ENCODE measurements at places on chromosomes 2 and 18. TPM values are rescaled to one million over a fixed set of nuclear protein-coding genes. Genes with fewer than 3 reads are reported as not detected.

- H3K36me3 ChIP-seq, result no peaks in the 10 kb centered on the region
- H3K4me3 ChIP-seq, result no peak overlapping the region
- H3K4me1 ChIP-seq, result peaks cover 69% of the 10 kb centered on the region
Measured at GRCh38 chr18:45104049-45104395, 423.3 kb downstream of the SETBP1 start.

The CXCR4 gene
- 204 TPM for total RNA-seq

DNA sequence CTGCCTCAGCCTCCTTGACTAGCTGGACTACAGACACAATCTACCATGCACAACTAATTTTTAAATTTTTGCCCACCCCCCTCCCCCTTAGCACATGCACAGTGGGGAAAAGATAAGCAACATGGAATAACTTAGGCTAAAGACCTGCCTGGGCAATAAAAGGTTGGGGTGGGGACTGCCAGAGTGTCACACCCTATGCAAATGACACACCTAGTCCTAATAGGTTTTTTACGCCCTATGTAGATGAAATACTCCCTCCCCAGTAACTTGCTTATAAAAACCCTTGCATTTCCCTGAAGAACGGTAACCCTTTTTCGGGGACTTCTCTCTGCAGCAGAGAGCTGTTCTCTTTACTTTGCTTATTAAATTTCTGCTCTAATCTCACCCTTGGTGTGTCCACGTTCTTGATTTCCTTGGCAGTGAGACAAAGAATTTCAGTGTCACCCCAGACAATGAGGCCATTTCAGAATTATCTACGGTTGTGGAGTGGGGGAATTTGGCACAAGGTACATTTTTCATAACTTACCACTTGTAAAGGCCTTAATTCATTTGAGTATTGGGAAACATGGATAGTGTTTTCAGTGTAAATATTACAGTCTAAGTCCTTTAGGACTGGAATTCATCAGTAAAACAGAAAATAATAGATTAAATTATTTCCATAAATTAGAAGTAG is 109.2 kb downstream of the NOL4 start:
- no peaks in the 10 kb centered on the region for H3K4me1 ChIP-seq
- no peak overlapping the region for H3K4me3 ChIP-seq
- no peaks in the 10 kb centered on the region for H3K27me3 ChIP-seq
- H3K36me3 ChIP-seq, result no peaks in the 10 kb centered on the region
- no peak for DNase-seq
- no peak overlapping the region for H3K27ac ChIP-seq

DNA sequence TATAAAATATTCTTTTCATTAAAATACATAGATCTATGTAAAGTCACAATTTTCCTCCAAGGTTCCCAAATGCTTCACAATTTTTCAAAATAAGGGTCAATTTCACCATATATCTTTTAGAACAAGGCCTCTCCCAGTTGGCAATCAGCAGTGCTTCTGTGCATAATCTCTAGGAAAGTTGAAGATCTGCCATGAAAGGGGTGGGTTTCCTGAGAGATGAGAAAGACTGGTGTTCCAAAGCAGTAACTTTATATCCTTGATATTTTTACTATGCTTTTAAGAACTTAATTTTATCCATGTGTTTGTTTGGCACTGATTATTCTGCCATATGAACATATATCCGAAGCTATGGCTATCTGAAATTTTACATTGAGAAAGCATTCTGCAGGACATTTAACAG is 199.4 kb upstream of the CYP26B1 start:
- H3K4me1 ChIP-seq, result no peaks in the 10 kb centered on the region
- H3K27ac ChIP-seq, result no peak overlapping the region
- no peaks in the 10 kb centered on the region for H3K27me3 ChIP-seq
- no peak for DNase-seq
- H3K4me3 ChIP-seq, result no peak overlapping the region

DNA sequence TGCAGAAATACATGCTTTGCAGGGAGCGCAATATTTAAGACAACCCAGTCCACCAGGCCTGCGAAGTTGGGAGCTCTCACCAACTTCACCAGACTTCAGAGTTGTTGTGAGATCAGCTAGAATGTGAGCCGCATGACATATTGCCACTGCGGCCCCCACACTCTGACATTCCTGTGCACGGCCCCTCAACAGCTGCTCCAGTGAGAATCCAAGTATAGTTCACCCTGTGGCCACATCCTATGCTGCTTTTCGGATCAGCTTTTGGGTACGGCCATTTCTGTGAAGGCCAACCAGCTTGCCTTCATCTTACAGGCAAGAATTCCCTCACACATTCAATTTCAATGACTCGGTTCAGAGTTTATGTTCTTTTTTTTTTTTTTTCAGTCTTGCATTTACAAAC is 177.8 kb downstream of the SOX11 start:
- no peak overlapping the region for H3K4me3 ChIP-seq
- no peak overlapping the region for H3K27ac ChIP-seq
- no peak for DNase-seq
- H3K27me3 ChIP-seq, result no peaks in the 10 kb centered on the region

GRCh38 chr2:169116993-169117392 is 47.6 kb downstream of the DHRS9 start:
- no peak overlapping the region for H3K4me3 ChIP-seq
- no peaks in the 10 kb centered on the region for H3K36me3 ChIP-seq
- DNase-seq, result no peak

DNA sequence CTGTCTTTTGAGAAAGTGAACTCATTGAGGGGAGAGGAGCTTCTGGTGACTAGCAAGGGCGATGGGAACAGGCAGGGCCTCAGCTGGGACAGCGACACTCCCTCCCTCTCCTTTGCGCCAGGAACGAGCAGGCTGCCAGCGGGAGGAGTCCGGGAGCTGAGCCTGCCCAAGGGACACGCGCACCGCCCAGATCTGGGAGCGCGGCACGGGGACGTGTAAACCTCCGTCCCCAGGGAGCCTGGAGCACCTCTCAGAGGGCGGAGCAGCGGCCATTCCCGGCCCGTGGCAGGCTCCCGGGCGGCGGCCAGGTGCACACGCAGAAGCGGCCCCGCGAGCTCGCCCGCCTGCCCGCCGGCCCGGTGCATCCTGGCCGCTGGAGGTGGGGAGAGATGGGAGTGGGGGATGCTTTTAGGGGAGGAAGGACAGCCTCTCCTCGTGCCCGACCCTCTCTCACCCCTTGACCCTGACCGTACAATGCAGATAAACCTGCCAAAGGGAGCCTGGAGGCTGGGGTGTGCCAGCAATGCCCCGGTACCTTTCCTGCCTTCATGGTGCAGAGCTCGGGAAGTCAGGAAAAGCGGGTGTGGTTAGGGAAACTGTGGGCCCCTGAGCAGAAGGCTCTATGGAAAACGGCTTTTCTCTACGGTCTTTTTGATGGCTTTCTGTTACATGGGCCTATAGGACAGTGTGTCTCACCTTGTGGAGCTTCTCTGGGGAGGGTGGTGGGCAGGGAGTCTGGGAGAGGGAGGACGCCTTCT is 2.2 kb downstream of the AQP4 start:
- DNase-seq, result no peak
- H3K4me3 ChIP-seq, result no peak overlapping the region
- no peak overlapping the region for H3K27ac ChIP-seq
- H3K36me3 ChIP-seq, result no peaks in the 10 kb centered on the region
- H3K27me3 ChIP-seq, result no peaks in the 10 kb centered on the region

The REG3G gene
- not detected for total RNA-seq

The PSMA8 gene
- total RNA-seq, result 0.79 TPM

- no peaks in the 10 kb centered on the region for H3K27me3 ChIP-seq
- DNase-seq, result no peak
- H3K4me3 ChIP-seq, result no peak overlapping the region
- no peaks in the 10 kb centered on the region for H3K4me1 ChIP-seq
Measured at GRCh38 chr2:155980941-155981560, 351.5 kb downstream of the NR4A2 start.
